ENCODE measurements at places on chromosomes 3 and 15. TPM values are rescaled to one million over a fixed set of nuclear protein-coding genes. Genes with fewer than 3 reads are reported as not detected.

Gene SKOR1
- 0.09 TPM for total RNA-seq

Gene CCR3
- total RNA-seq, result not detected

Gene GRAMD1C
- total RNA-seq, result 0.37 TPM

Gene ATP6V1A
- 35.7 TPM for total RNA-seq

Gene ZNF770
- total RNA-seq, result 40.7 TPM

GRCh38 chr3:99911433-99911832 is 93.8 kb downstream of the CMSS1 start:
- no peak for DNase-seq

DNA sequence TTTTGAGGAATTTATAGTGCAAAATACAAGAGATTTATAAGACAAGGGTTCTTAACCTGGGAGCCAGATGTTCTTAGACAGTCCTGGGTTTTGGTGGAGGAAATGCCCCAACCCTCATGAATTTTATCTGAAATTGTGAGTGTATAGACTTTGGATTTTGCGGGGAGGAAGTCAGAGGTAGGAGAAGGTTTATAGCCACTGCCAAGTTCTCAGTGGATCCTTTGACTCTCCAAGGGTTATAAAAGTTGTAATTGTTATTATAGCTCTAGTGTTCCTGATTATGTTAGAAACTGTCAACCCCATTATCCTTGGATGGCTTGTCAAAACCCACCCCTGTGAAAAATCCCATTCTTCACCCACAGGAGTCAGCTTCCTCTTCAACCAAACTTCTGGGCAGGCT is 183.6 kb downstream of the LRTM1 start:
- no peak for DNase-seq

- no peak for DNase-seq
Observed at GRCh38 chr3:138465451-138465850, 31.0 kb downstream of the ESYT3 start.

GRCh38 chr3:127629467-127630403 is 750 bp downstream of the PODXL2 start:
- no peak for DNase-seq

DNA sequence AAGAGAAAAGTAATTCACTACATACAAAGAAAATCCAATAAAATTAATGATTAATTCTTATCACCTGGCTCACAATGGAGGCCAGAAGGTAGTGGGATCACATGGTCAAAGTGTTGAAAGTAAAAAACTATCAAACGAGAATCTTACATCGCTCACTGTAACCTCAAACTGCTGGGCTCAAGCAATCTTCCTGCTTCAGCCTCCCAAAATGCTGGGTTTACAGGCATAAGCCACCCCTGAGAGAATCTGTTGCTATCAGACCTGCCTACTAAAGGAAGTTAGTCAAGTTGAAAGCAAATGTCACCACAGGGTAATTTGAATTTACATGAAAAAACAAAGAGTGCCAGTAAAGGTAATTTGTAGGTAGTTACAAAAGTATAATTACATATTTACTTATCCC is 103.3 kb downstream of the PCCB start:
- no peak for DNase-seq

- no peak for DNase-seq
Observed at GRCh38 chr3:107142171-107142570, 235.1 kb upstream of the CCDC54 start.

GRCh38 chr3:187352581-187353575 is 15.3 kb upstream of the RTP4 start:
- DNase-seq, result no peak

DNA sequence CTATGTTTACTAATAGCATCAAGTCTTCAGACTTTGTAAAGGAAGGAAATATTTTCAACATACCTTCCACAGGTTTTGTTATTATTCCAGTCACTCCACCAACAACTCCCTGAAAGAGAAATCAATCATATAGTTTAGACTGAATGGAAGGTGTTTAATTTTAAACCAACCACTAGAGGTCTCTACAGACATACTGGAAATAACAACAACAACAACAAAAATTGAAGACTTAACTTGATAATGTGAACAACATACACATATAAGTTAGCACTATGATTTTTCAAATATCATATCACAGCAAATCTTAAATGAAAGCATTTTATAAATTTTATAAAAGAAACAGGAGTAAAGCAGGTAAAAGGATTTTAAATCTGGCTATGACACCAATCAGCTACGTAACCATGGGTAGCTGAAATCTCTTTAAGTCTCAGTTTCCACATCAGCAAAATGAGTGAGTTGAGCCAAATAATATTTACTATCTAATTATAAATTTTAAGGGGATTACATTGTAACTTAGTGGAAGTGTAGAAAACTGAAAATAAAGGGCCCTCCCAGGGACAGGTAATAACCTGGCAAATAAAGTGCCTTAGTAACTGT is 188.2 kb downstream of the VPS13C start:
- DNase-seq, result no peak

- DNase-seq, result no peak
Observed at GRCh38 chr3:54138937-54139547, 16.7 kb downstream of the CACNA2D3 start.

- DNase-seq, result no peak
Observed at GRCh38 chr15:76289582-76289981, 21.7 kb downstream of the ETFA start.

DNA sequence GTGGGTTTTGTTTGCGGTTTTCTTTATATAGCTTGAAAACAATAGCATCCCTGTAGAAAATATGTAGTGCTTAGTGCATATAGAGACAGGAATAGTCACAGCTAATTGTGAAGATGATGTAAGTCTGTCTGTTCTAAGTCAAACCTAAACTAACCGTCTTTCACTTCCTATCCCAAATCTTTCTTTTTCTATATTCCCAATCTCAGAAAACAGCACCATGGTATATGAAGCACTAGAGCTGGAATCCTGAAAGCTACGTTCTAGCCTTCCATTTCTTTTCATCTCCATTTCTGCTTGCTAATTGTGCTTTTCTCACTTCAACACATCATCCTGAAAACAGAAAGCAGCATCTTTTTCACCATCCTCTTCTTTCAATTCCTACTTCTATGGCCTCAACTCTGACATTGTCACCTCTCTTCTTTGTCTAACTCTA is 1235.5 kb downstream of the ROBO2 start:
- no peak for DNase-seq

DNA sequence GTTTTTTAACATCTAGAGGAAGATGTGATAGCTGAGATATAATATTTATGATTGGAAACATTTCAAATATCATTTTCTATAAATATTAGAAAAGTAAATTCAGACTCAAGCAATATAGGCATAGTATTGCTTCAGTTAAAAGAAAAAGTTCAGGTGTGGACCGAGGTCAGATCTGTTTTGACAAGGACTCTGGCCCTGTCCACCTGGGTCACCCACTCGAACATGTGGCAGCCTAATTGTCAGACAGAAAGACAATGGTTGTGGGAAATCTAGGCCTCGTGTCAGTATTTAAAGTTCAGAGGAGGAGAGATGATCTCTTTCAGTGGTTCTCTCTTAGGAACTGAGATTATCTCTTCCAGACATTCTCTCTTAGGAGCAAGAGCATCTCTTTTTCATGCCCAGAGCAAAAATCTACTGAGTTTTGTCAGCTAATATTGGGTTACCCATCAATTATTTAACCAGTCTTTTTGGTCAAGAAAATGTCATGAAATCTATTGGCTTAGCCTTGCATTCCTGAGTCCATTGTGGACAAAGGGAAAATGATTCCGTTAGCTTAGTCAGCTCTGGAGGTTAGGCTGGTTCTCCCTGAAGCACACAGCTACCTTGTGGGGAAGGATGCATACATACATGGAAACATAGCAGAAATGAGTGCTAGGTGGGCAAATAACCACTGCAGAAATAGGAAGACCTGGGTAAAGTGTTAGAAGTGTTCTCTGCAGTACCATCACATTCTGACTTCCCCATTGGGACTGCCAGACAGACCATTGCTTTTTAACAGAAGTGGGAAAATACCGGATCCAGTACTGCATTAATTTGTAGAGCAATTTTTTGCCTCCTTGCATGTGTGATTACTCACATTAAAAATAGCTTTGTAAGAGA is 343.3 kb downstream of the GRM7 start:
- no peak for DNase-seq

- no peak for DNase-seq
Observed at GRCh38 chr3:132783152-132783551, 60.9 kb upstream of the NPHP3 start.

GRCh38 chr3:70703305-70704102 is 391.1 kb upstream of the MDFIC2 start:
- DNase-seq, result no peak

Measured in activated T-helper 2 cell treated with anti-CD3 and anti-CD28 coated beads, Interferon-gamma antibody, Interleukin-2, Interleukin-4, amounts not matched to agents 10 μg/mL and 5 μg/mL and 100 μg/mL, durations not matched to agents 14 hours and 24 hours and 36 hours (primary cell).